ENCODE measurements at places on chromosomes 11 and 22.
A peak's percentile ranks its signal among the peaks of the same experiment; 100 is the strongest.

DNA sequence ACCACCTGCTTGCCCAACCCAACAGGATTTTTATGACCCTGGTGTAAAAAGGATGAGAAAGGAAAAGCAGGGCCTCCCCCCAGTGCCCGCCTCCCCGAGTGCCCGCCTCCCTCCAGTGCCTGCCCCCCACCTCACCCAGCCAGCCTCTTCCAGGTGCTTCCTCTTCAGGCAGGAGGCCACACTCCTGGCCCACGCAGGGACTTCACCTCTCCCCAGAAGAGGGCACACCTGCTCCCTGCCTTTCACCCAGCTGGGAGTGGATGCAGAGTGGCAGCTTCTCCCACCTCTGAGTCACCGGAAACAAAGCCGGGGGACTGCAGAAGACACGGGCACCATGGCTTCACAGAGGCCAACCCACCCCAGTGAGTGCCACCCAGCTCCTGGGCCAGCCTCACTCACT, 16.1 kb downstream of the CPT1A start:
- DNase-seq: peak; percentile 81

GRCh38 chr11:100681064-100681502, 6.0 kb upstream of the ARHGAP42 start:
- no peak for DNase-seq

DNA sequence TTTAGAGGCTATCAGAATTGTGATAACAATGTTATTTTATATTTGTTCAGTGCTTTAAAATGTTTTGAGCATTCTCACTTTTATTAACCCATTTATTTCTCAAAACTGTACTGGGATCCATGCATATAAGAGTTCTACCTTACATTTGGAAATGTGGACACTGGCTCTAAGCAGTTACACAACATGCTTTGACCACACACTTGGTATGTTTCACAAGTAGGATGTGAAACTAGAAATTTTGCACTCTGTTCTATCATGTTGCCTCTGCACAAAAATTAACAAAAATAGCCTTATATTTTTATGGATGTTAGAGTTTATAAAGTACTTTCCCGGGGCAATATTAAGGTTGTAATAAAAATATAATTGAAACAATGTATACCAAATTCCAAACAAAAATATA, 126.9 kb upstream of the CHORDC1 start:
- DNase-seq: no peak

- DNase-seq: no peak
These were observed 2.6 kb downstream of the ACER3 start for GRCh38 chr11:76863196-76863777.

DNA sequence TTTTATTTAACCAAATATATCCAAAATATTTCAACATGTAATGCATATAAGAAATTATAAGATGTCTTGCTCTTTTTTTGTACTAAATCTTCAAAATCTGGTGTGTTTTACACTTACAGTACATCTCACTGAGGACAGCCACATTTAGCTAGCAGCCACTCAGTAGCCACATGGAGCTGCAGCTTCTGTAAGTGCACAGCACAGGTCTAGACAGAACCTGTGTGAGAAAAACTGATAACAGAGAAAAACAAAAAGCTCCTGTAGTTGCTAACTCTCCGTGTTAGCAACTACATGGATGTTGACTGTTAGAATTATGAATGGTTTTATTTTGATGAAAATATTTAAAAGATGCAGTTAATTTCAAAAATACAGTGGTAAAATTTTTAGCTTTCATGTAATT, 22.2 kb downstream of the ASRGL1 start:
- DNase-seq: no peak

GRCh38 chr11:128294671-128295050, 292.7 kb downstream of the ETS1 start:
- DNase-seq: no peak

DNA sequence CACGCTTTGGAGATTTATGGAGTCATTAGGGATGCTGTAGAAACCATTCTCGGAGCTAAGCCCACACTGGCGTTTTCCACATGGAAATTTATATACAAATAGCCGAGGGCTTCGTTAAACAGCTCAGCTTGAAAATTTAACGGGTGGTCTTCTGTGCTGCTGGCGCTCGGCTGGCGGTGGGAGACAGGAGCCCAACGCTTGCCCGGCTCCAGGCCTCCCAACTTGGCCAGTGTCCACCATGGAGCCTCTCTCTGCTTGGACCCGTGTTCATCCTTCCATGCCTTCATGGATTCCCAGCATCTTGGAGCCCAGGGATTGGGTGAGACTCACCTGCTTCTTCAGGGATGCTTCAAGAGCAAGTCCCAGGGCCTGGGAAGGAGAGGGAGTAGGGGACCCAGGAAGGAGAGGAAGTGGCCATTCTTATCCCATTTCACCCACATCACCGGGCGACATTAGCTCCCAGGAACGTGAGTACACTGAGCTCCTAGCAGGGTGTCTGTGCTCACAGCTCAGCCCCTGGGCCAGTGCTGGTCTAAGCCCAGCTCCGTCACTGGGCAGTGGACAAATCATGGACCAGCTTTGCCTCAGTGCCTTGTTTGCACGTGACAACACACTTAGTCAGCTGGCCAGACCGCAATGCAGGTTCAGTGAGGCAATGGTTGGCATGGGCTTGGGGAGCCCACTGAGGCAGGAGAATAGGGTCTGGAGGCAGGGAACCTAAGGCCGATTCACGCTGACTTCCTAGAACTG, 944.3 kb downstream of the BRD1 start:
- DNase-seq: peak; percentile 30

GRCh38 chr11:123231256-123231655, 36.2 kb upstream of the CLMP start:
- DNase-seq: no peak

- no peak for DNase-seq
These were observed 76.7 kb downstream of the BMAL1 start for GRCh38 chr11:13354335-13354734.

DNA sequence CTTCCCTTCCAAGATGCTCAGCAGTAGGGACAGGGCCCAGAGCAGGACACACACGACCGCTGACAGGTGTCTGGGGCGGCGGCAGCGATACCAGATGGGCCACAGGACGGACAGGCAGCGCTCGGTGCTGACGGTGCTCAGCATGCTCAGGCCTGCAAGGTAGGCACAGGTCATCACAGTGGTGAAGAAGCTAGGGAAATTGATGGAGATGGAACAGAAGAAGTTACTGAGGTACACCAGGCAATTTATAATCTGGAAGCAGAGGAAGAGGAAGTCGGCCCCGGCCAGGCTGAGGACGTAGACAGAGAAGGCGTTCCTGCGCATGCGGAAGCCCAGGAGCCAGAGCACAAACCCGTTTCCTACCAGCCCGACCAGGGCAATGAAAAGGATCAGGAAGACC, 4.6 kb downstream of the MRGPRX2 start:
- no peak for DNase-seq

- peak; percentile 86 for DNase-seq
These were observed at the start of gene KMT5B for GRCh38 chr11:68213135-68213515. Gene KMT5B, minus strand, starts transcription at chr11:68213296. Its CDS starts 23,220 bp downstream, at chr11:68190076.

DNA sequence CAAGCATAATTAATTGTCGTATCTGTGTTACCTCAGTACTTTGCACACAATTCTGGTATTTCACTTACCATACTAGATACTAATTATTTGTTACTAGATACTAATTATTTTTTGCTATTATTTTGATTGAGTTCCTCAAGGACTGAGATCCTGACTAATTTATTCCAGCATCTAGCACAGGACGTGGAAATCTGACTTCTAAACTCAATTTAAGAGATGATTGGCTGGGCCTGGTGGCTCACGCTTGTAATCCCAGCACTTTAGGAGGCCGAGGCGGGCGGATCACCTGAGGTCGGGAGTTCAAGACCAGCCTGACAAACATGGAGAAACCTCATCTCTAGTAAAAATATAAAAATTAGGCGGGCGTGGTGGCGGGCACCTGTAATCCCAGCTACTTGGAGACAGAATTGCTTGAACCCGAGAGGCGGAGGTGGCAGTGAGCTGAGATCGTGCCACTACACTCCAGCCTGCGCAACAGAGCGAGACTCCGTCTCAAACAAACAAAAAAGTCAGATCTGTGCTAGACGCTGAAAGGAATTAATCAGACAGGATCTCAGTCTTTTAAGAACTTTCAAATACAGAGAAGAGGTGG, 527 bp upstream of the MRPL48 start:
- no peak for DNase-seq

DNA sequence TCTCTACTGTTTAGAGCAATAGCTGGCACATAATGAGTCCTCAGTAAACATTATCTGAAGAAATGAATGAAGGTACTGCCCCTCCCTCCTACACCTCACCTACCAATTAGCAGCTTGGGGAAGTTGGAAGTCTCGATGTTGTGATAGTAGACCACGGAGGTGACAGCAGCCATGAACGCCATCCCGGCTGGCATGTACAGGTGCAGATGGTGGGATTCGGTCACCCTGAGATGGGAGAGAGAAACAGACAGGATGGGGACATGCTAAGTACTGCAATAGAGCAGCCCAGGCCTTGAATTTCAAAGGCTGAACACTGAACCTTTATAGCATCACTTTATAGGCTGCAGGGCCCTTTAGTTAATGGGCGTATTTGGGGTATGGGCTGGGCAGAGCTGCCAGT, 6.6 kb downstream of the ABCC8 start:
- no peak for DNase-seq

GRCh38 chr11:79813551-79813950, 372.7 kb upstream of the TENM4 start:
- DNase-seq: no peak

DNA sequence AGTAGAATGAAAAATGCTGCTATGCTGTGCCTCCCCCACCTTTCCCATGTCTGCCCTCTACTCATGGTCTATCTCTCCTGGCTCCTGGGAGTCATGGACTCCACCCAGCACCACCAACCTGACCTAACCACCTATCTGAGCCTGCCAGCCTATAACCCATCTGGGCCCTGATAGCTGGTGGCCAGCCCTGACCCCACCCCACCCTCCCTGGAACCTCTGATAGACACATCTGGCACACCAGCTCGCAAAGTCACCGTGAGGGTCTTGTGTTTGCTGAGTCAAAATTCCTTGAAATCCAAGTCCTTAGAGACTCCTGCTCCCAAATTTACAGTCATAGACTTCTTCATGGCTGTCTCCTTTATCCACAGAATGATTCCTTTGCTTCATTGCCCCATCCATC, 14.9 kb upstream of the HBE1 start:
- no peak for DNase-seq

DNA sequence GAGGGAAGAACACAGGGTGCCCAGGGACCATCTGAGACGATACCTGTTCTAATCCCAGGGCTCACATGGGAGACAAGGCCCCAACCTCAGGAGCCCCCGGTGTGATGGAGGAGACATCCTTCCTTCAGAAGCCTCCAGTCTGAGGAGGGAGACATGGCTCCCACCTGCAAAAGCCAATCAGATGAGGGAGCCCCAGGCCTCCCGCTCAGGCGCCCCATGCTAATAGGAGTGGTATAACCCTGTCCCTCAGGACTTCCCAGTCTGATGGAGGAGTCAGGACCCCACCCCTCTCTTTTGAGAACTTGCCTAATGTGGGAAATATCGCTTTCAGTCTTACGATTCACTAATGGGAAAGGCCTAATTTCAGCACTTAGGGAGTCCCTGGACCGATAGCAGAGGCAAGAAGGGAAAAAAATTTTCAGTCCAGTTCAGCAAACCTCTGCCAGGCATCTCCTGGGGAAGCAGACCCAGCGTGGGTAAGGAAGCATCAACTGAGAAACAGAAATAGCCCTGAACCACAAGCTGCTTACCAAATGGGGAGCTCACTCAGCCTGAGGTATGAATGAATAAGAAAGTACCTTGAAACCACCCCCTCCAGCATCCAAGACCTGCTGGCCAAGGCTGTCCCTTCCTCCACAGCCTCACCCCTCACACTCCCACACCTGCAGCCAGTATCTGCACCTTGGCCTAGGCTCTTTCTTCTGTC, 5.9 kb downstream of the ARRB1 start:
- no peak for DNase-seq

GRCh38 chr22:50259302-50259701, 2.2 kb downstream of the MAPK12 start:
- no peak for DNase-seq

DNA sequence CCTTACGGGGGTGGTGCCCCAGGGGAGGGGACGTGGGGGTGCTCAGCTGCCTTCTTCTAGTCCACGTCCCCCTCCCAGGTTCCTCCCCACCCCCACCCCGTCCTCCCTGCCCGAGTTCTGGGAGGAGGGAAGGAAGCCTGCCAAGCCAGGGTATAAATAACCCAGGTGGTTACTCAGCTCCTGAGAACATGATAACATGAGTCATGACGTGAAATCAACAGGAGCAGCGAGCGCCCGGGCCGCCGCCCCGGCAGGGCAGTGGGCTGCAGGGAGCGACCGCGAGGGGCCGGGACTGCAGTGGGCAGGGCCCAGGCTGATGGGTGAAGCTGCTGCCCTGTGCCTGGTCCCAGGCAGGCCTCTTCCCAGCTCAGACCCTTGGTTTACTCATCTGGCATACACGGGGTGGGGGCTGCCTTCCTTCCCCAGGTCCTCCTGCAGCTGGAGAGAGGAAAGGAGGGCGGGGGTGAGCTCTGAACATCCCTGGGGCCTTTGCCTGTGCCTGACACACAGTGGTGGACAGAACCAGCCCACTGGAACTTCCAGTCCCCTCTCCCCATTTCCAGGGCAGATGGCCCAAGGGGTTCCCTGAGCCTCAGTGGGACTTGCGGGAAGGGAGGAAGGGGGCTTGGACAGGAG, 8.8 kb upstream of the PDGFB start:
- peak; percentile 72 for DNase-seq

DNA sequence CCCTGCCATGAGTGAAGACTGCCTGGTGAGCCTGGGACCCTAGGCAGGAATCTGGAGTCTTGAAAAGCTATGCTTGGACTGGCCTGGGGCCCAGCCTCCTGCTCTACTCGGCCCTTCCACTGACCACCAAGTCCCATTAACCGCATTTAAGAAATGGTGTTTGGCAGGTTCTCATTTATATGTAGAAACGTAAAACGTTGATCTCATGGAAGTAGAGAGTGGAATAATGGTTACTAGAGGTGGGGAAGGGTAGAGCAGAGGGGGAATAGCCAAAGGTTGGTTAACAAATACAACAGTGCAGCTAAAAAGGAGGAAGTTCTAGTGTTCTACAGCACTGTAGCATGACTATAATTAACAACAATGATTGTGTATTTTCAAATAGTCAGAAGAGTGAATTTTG, 72.9 kb upstream of the EED start:
- DNase-seq: no peak

DNA sequence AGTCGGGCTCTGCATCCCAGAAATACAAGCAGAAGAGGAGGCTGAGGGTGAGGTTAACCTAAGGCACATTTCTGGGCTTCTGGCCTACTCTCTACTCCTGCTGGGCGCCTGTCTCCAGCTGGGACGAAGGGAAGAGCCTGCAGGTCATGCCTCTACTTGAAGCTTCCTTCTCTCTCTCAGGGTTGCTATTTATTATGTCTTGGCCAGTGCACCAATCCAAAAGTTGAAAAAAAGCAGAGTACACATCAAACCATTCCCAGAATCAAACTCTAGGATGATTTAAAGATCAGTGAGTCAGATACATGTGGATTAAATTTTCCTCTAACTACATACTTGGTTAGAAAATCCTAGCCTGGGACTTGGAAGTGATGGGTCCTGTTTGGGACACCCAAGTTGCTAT, 60.2 kb upstream of the CDON start:
- DNase-seq: no peak

- DNase-seq: no peak
These were observed 4.5 kb upstream of the MAPK8IP1 start for GRCh38 chr11:45880772-45881570.

Measured in activated effector memory CD4-positive, alpha-beta T cell treated with anti-CD3 and anti-CD28 coated beads, Interleukin-2, amount 50 U/mL, for 16 hours (primary cell).